ENCODE measurements at places on chromosomes 3 and 15.

- peak; percentile 18 for DNase-seq
Observed at GRCh38 chr15:34514251-34514670, 69.2 kb downstream of the GOLGA8B start.

DNA sequence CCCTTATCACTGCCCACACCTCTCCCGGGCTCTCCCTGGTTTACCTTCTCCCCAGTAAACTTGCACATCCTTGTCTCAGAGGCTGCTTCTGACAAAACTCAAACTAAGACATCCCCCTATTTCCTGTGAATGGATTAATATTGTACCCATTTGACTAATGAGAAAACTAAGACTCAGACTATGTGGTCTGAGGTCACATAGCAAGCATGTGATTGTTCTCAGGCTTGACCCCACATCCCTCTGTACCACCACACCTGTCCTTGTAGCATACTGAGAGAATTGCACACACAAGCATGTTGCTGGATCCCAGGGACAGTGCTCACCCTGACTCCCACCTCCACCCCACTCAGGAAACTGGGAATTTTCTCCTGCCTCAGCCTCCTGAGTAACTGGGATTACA is 90.7 kb upstream of the HES1 start:
- DNase-seq, result no peak

DNA sequence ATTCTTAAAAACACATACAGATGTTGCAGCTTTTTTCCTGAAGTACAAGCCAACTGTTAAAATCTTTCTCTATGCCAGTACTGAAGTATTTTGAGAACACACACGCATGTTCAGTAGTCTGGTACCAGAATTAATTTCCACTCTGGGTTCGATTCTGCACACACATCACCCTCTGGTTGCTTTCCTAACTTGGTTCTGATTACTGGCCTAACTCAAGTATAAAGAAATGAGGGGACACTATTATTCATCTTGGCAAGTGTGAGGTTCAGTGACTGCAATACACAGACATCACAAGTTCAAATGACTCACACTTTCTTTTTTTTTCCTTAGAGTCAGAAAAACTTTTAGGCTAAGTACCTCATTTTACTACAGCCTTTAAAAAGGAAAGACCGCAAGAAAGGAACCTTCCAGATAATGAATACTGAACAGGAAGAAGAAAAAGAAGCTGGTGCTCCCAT is 37.4 kb upstream of the LDHAL6B start:
- no peak for DNase-seq

- DNase-seq, result peak; percentile 43
Observed at GRCh38 chr3:101725194-101725889, 928 bp downstream of the CEP97 start.

GRCh38 chr3:24377218-24377993 is 117.2 kb downstream of the THRB start:
- DNase-seq, result no peak
